ENCODE measurements at places on chromosomes 1 and 21. TPM values are rescaled to one million over a fixed set of nuclear protein-coding genes. Genes with fewer than 3 reads are reported as not detected.

The CFAP45 gene
- total RNA-seq, result not detected

The SIM2 gene
- total RNA-seq, result not detected

The NES gene
- 15.5 TPM for total RNA-seq

The SPRR3 gene
- not detected for total RNA-seq

The MAST2 gene
- 161 TPM for total RNA-seq

The APOBEC4 gene
- not detected for total RNA-seq

The APCS gene
- total RNA-seq, result not detected

The RASAL2 gene
- 20.9 TPM for total RNA-seq

The FMOD gene
- total RNA-seq, result 19.4 TPM

The ZMYM1 gene
- 3.7 TPM for total RNA-seq

The DNAI4 gene
- 9.4 TPM for total RNA-seq

- H3K4me1 ChIP-seq, result peaks cover 9% of the 10 kb centered on the region
- no peak overlapping the region for H3K4me3 ChIP-seq
- no peak for DNase-seq
- no peaks in the 10 kb centered on the region for H3K36me3 ChIP-seq
Measured at GRCh38 chr1:169426174-169426705, 1.0 kb downstream of the CCDC181 start.

- H3K27ac ChIP-seq, result no peak overlapping the region
- H3K27me3 ChIP-seq, result no peaks in the 10 kb centered on the region
- no peak overlapping the region for H3K4me3 ChIP-seq
- H3K4me1 ChIP-seq, result no peaks in the 10 kb centered on the region
- DNase-seq, result no peak
Measured at GRCh38 chr1:115501476-115501875, 140.3 kb upstream of the VANGL1 start.

GRCh38 chr1:172431721-172432192 lies 11.3 kb downstream of the C1orf105 start:
- H3K27me3 ChIP-seq, result no peaks in the 10 kb centered on the region
- peak; percentile 75 for DNase-seq
- H3K4me3 ChIP-seq, result no peak overlapping the region
- no peaks in the 10 kb centered on the region for H3K36me3 ChIP-seq
- peak overlapping the region; percentile 45 for H3K27ac ChIP-seq

GRCh38 chr21:35025206-35026152 lies 23.6 kb downstream of the RUNX1 start:
- no peak overlapping the region for H3K4me3 ChIP-seq
- peak overlapping the region; percentile 9 for H3K27ac ChIP-seq
- no peak for DNase-seq
- no peaks in the 10 kb centered on the region for H3K27me3 ChIP-seq
- H3K36me3 ChIP-seq, result no peaks in the 10 kb centered on the region
- peaks cover 14% of the 10 kb centered on the region for H3K4me1 ChIP-seq

GRCh38 chr21:42038826-42039425 lies 28.8 kb upstream of the ZBTB21 start:
- peak overlapping the region; percentile 54 for H3K27ac ChIP-seq
- peaks cover 5% of the 10 kb centered on the region for H3K4me1 ChIP-seq
- DNase-seq, result no peak
- no peaks in the 10 kb centered on the region for H3K36me3 ChIP-seq
- H3K4me3 ChIP-seq, result no peak overlapping the region

GRCh38 chr1:67894981-67895735 lies 61.9 kb upstream of the GNG12 start:
- no peak overlapping the region for H3K27ac ChIP-seq
- no peaks in the 10 kb centered on the region for H3K27me3 ChIP-seq

GRCh38 chr1:211632808-211633523 lies 42.5 kb downstream of the NEK2 start:
- H3K27ac ChIP-seq, result peak overlapping the region; percentile 17
- H3K4me1 ChIP-seq, result no peaks in the 10 kb centered on the region
- H3K4me3 ChIP-seq, result no peak overlapping the region
- DNase-seq, result no peak

- peak overlapping the region; percentile 90 for H3K27ac ChIP-seq
- peak overlapping the region; percentile 78 for H3K4me3 ChIP-seq
- no peaks in the 10 kb centered on the region for H3K36me3 ChIP-seq
Measured at GRCh38 chr1:181104790-181105133, 16.3 kb downstream of the IER5 start.

- no peak overlapping the region for H3K4me3 ChIP-seq
- peaks cover 19% of the 10 kb centered on the region for H3K27me3 ChIP-seq
- no peak overlapping the region for H3K27ac ChIP-seq
- H3K4me1 ChIP-seq, result no peaks in the 10 kb centered on the region
- DNase-seq, result no peak
Measured at GRCh38 chr1:10917513-10918454, 94.7 kb upstream of the TARDBP start.

- DNase-seq, result no peak
- H3K36me3 ChIP-seq, result no peaks in the 10 kb centered on the region
- H3K4me1 ChIP-seq, result peaks cover 3% of the 10 kb centered on the region
- no peak overlapping the region for H3K27ac ChIP-seq
Measured at GRCh38 chr1:41646186-41646585, 161.7 kb upstream of the EDN2 start.

DNA sequence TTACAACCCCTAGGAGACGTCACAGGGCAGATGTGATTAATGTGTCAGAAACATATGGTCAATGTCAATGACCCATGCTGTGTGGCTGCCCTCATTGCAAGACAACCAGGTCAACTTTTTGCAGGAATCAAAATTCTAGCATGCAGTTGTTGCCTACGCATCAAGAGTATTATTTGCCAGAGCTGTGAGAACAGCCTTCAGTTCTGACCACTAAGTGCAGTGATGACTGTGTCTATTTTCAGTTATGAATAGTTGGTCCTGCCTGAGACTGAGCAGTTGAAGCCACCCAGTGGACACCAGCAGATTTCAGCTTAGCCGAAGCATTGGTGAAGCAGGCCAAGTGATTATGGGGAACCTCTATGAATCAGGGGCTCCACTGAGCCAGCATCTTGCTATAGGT lies 47.3 kb downstream of the LYPLAL1 start:
- H3K4me3 ChIP-seq, result no peak overlapping the region
- no peak overlapping the region for H3K27ac ChIP-seq
- no peaks in the 10 kb centered on the region for H3K27me3 ChIP-seq
- H3K36me3 ChIP-seq, result no peaks in the 10 kb centered on the region
- DNase-seq, result no peak
- H3K4me1 ChIP-seq, result no peaks in the 10 kb centered on the region

- H3K27me3 ChIP-seq, result no peaks in the 10 kb centered on the region
- no peaks in the 10 kb centered on the region for H3K4me1 ChIP-seq
- no peak overlapping the region for H3K27ac ChIP-seq
- no peak overlapping the region for H3K4me3 ChIP-seq
Measured at GRCh38 chr1:107439567-107439966, 298.7 kb downstream of the NTNG1 start.

- no peak overlapping the region for H3K4me3 ChIP-seq
- no peak overlapping the region for H3K27ac ChIP-seq
- no peaks in the 10 kb centered on the region for H3K27me3 ChIP-seq
- no peak for DNase-seq
- no peaks in the 10 kb centered on the region for H3K4me1 ChIP-seq
- H3K36me3 ChIP-seq, result no peaks in the 10 kb centered on the region
Measured at GRCh38 chr1:167430849-167431242, 87.5 kb downstream of the CD247 start.

DNA sequence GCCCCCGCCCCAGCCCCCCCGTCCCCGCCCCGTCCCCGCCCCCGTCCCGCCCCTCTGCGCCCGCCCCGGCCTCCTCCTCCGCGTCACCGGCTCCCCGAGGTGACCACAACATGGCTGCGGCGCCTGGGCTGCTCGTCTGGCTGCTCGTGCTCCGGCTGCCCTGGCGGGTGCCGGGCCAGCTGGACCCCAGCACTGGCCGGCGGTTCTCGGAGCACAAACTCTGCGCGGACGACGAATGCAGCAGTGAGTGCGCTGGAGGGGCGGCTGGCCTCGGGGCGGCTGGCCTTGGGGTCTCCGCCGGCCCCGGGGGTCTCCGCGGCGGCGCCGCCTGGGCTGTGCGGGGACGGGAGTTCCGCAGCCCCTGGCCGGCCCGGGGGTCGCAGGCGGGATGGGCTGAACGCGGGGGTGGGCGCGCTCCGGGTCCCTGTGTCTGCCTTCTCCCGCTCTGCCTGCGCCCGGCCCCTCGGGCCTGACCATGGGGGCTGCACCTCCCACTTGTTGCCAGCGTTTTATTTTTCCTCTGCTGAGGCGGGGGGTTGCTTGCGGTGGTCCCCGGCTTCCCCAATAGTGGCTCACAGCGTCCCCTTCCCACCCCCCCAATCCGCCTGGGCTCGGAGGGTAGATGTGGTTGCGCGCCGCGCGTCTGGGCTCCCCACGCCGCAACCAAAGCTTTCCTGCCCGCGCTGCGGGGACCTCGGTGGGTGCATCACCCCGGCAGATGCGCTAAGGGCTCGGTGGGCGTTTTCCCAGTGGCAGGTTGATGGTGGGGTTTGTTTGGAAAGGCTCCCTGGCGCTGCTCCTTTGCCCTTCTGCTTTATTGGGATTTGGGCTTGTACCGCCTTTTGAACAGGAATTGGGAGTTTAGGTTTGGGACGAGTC lies at the start of gene MIA3:
Gene MIA3, plus strand, starts transcription at position 97 of the 879 bp plus-strand sequence. Its CDS starts 14 bp downstream, at position 111.
- H3K27me3 ChIP-seq, result peaks cover 6% of the 10 kb centered on the region
- peaks cover 48% of the 10 kb centered on the region for H3K4me1 ChIP-seq
- DNase-seq, result peak; percentile 34
- H3K4me3 ChIP-seq, result peak within 1 kb of the TSS; percentile 98
- H3K36me3 ChIP-seq, result no peaks in the 10 kb centered on the region

DNA sequence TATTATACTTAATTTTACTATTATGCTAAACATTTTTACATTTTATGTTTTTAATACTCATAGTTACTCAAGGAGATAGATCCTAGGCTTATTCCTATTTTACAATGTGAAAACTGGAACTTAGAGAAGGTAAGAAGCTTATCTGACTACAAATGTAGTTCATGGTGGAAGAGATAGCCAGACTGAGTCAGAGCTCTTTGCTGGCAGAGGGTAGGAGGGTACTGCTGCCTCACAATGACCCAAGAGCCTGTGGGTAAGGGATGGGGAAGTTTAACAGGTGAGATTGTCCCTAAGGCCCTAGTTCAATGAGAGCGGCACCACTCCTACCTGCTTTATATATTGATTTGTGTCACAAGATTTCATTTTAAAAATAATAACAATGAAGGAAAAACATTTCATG lies 34.1 kb upstream of the NEK7 start:
- no peaks in the 10 kb centered on the region for H3K4me1 ChIP-seq
- no peak overlapping the region for H3K4me3 ChIP-seq
- no peak for DNase-seq
- H3K27me3 ChIP-seq, result no peaks in the 10 kb centered on the region

DNA sequence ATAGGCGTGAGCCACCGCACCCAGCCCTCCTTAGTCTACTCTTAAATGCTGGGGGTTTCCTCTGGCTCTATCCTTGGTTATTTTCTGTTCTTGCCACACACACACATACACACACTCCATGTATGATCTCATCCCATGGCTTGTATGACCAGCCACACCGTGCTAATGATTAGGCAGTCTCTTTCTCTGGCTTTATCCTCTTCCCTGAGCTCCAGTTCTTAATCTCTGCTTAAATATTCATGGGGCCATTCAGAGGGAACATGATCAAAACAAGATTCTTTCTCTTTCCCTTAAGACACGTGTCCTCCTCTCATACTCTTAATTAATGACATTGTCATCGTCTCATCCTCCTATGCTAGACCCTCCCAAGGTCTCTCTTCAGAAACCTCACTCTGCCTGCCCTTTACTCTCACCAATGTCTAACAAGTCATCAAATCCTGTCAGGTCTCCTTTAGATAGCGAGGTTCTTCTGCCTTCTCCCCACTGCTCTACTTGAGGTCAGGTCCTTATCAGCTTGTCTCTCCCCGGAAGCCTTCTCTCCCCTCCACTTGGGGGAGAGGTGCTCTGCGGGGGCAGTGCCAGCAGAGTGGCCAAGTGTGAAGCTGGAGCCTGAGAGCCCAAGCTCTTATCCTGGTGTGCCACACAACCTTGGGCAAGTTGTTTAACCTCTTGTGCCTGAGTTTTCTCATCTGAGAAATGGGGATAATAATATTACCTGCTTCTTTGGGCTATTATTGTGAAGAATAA lies 83.0 kb upstream of the GNG12 start:
- no peak overlapping the region for H3K4me3 ChIP-seq
- DNase-seq, result no peak
- H3K27ac ChIP-seq, result no peak overlapping the region
- no peaks in the 10 kb centered on the region for H3K36me3 ChIP-seq
- H3K27me3 ChIP-seq, result no peaks in the 10 kb centered on the region

DNA sequence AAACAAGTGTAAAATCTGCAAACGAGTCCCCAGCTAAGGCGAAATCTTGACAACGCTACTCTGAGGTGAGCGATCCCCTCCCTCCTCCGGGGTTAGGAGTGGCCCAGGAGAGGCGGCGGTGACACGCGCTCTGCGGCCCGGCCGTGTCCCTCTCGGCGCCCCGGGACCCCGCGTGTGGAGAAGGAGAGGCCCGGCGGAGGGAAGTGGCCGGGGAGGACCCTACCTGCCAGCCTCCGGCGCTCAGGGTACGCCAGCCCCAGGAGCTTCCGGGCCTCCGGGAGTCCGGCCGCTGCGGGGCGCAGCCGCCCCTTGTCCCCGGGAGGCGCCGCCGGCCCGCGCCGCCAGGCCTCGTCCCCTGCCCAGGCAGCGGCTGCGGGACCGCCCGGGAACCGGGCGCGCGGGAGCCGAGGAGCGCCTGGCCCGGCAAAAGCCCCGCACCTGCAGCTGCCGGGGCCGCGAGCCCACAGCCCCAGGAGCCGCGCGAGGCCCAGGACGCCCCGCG lies 543 bp downstream of the ABCB10 start:
- DNase-seq, result peak; percentile 54
- H3K27ac ChIP-seq, result peak overlapping the region; percentile 99
- peak overlapping the region; percentile 95 for H3K4me3 ChIP-seq
- H3K36me3 ChIP-seq, result no peaks in the 10 kb centered on the region

- no peak overlapping the region for H3K4me3 ChIP-seq
- H3K4me1 ChIP-seq, result no peaks in the 10 kb centered on the region
- H3K27me3 ChIP-seq, result no peaks in the 10 kb centered on the region
- DNase-seq, result no peak
- no peak overlapping the region for H3K27ac ChIP-seq
- H3K36me3 ChIP-seq, result no peaks in the 10 kb centered on the region
Measured at GRCh38 chr21:18959817-18960216, 556.2 kb upstream of the TMPRSS15 start.

DNA sequence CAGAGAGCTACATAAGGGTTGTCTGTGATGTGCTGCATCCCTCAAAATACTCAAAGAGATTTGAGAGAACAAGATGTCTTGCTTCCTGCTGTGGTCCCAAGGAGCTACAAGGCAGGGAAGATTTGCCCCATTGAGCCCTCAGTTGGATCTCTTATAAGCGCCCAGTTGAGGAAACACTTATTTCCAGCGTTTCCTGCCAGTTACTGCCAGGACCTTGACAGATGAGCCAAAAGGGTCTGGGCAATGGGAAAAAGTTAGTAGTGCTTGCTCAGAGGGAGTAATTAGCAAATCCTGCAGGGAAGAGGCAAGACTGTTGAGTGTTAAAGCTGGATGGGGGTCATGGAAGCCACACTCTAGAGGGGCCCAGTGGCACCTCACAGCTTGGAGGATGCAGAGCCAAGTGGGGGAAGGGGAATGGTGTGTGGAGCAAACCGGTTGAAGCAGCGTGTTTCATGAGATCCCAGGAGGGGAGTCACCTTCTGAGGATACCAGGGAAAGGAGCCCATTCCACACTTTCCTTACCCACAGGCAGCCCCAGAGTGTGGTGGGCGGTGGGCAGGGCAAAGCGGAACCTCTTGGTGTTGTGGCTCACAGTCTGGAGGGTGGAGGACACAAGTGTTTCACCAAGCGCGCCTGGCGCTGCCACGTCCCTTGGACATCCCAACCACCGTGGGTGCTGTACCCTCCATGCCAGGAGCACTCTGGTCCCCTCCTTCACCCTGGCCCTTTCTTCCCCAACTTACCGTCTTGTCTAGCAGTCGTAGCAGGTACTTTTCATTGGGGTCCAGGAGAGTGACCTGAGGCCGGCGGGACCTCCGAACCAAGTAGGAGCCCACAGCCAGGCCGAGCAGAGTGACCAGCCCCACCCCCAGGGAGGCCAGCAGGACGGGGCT lies 805 bp downstream of the CYB5R1 start:
- no peak for DNase-seq
- H3K27ac ChIP-seq, result peak overlapping the region; percentile 96
- peak overlapping the region; percentile 70 for H3K4me3 ChIP-seq
- no peaks in the 10 kb centered on the region for H3K36me3 ChIP-seq
- peaks cover 7% of the 10 kb centered on the region for H3K4me1 ChIP-seq

Measured in transverse colon (tissue), 4 donors.